SJCRH30 (cell line): ENCODE measurements at places on chromosomes 3 and 15.

DNA sequence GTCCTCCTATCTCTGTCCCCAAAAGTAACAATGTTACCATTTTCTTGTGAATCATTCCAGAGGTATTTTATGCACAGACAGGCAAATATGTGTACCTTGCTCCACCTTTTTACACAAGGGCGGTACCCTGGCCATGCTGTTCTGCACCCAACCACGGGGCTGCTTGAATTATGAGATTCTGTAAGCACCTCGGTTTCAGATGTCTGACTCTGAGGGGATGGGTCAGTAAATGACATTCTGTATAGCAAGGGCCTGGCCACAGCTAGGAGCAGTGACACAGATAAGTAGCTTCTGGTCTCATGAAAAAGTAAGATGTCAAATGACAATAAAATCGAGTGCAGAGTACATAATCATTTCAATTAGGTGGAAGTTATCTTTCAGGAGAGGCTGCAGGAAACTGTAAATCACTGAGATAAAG is 30.4 kb upstream of the FLNB start:
- DNase-seq, result no peak

- DNase-seq, result peak; percentile 57
Observed at GRCh38 chr3:17894434-17895060, 152.1 kb upstream of the TBC1D5 start.

- peak; percentile 98 for DNase-seq
Observed at GRCh38 chr3:124558991-124559845, 171.0 kb upstream of the UMPS start.

GRCh38 chr15:59347915-59348314 is 24.8 kb downstream of the MYO1E start:
- DNase-seq, result no peak
